ENCODE measurements at places on chromosomes 2 and 18.

GRCh38 chr2:39210846-39211245 lies 32.9 kb downstream of the CDKL4 start:
- DNase-seq, result no peak

GRCh38 chr18:36493349-36494159 lies 196.0 kb downstream of the FHOD3 start:
- DNase-seq, result no peak

DNA sequence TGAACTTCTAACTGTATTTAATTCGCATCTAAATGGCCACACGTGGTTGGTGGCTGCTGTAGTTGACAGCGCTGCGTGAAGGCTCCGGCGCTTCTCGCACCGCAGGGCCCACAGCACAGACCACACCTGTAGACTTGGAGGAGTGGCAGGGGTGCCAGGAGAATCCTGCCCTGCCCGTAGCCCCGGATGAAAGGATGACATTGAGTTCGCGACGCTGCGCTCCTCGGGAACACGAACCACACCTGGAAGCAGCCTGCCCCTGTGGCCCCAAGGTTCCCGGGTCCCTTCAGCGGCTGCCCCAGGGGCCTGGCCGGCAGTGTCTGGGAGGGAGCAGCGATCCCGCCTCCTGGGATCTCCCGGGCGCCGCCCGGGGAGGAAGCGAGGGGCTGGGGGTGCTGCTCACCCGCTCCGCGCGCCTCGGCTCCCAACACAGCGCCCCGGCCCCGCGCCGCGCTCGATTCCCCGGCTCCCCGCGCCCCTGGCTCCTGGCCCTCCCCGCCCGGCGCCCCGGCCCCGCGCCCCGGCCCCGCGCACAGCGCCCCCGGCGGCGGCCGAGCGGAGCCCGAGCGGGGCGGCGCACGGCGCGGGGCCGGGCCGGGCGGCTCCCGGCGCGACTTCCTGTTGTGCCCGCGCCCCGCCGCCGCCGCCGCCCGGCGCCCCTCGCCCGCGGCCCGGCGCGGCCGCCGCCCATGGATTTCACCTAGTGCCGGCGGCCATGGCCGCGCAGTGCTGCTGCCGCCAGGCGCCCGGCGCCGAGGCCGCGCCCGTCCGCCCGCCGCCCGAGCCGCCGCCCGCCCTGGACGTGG lies at the start of gene RNPEPL1:
RNPEPL1 (plus strand) TSS at position 613 of the 806 bp plus-strand sequence; CDS start at position 716, 103 bp downstream.
- DNase-seq, result peak; percentile 49

DNA sequence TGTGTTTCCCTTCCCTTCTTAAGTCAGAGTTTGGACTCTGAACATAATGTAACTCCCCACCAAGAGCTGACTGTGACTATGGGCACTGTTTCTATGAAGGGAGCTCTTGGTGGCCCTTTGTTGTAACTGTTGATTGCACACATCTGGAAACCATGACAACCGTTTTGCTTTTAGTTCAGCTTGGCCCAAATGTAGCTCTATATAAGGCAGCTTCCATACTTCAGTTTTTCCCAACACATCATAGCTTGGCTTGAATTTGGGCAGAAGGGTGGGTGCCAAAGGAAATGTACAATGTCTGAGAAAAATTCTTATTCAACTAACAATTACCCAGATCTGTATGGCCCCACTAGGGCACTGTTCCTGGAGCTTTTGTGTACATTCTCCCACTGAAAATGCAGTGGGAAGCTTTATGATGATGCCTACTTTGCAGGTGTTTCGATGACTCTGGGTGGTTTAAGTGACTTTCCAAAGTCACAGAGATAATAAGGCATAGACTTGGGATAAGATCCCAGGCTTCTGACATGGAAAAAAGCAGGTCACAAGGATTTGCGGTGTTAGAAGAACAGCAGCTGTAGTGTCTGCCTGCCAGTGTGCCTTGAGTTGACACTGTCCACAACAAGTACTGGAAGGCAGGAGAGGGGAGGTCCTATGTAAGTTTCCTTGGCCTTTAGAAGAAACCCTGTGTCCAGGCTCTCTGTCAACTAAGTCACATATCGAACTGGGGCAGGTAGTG lies 2.4 kb upstream of the CETN1 start:
- no peak for DNase-seq

GRCh38 chr2:68414876-68415275 lies 49.8 kb downstream of the PLEK start:
- DNase-seq, result no peak

GRCh38 chr18:27991391-27991790 lies 185.5 kb downstream of the CDH2 start:
- no peak for DNase-seq

GRCh38 chr2:231163414-231164095 lies 34.9 kb upstream of the ARMC9 start:
- no peak for DNase-seq

DNA sequence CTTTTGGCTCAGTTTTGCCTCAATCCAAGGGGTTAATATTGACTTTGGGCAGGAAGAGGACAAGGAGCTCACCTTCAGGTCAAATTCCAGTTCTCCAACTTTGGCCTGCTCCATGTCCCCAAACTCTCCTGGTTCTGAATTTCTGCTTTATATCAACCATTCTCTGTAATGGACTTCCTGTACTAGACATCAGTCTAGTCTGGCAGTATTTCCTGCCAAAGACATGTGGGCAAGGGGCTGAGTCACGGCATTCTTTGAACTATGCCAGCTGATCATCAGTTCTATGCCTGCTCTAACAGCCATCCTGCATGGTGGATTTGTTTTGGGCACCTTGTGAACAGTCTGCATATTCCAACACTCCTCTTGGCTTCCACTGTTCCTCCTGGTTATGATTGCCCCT lies 199.4 kb downstream of the ZEB2 start:
- DNase-seq, result peak; percentile 33

DNA sequence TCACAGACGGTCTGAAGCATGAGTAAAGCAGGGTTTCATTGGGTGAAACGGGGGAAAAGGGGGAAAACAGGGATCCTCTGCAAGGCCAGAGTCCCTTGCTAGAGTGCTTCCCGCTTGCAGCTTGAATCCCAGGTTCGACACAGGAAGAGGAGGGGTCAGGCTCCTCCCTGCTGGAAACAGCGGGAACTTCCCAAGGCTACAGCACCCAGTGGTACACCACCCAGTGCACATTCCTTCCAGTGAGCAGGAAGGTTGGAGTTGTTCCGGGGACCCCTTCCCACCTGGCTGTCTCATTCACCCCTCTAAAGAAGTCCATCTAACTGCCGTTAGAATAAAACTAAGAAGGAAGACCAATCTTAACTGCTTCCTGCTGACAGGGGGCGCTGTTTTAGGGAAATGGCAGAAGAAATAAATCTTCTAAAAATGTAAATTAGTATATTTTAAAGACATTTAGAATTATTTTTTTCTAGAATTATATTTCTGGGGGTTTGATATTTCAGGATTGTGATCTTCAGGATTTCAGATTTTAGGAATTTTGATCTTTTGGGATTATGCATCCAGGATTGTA lies 230.9 kb downstream of the RBM43 start:
- DNase-seq, result no peak

DNA sequence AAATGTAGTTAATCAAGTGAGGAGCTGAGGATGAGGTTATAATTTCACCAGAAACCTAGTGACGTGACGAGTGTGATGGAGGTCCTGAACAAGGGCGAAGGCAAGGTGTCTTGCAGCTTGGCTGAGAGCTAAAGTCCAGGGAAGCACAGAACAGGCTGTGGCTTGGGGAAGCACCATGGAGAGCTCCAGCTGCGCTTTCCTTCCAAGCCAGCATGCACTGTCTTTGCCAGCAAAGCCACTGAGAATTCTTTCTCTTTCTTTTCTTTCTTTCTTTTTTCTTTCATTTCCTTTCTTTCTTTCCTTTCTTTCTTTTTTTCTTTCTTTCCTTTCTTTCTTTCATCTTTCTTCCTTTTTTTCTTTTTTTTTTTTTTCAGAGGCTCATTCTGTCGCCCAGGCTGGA lies 239.3 kb downstream of the FBXO15 start:
- no peak for DNase-seq

GRCh38 chr2:132589966-132590365 lies 80.0 kb downstream of the LYPD1 start:
- no peak for DNase-seq
